ENCODE measurements at places on chromosomes 11 and 22.

DNA sequence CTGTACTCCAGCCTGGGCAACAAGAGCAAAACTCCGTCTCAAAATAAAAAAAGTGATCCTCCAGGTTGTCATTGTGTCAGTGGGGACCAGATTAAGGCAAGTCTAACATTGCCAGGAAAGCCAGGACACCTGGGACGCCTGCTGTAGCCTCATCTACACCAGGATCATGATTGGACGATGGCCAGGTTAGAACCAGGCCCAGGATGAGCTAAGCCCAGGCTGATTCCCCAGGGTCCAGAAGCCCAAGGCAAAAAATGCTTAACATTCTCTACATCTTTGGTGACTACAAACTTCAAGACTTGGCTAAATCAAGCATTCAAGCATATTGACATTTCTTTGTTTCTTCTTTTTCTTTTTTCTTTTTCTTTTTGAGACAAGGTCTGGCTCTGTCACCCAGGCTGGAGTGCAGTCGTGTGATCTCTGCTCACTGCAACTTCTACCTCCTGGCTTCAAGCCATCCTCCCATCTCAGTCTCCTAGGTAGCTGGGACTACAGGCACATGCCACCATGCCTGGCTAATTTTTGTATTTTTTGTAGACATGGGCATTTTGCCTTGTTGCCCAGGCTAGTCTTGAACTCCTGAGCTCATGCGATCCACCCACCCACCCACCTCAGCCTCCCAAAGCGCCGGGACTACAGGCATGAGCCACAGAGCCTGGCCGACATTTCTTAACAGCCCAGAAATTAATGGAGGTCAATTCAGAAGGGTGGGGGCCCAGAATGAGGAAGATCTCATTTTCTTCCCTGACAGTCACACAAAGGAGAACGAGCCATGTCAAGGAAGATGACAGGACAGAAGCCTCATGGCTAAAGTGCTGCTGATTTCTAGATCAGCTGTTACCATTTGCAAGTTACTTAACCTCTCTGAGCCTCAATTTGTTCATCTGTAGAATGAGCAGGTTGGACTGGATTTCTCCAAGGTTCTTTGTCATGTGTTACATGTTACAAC is 12.5 kb upstream of the PTPRJ start:
- DNase-seq: no peak

- DNase-seq: no peak
Measured at GRCh38 chr22:26320447-26320846, 108.6 kb upstream of the ASPHD2 start.

- no peak for DNase-seq
Measured at GRCh38 chr22:32874976-32875375, 73.5 kb downstream of the TIMP3 start.

DNA sequence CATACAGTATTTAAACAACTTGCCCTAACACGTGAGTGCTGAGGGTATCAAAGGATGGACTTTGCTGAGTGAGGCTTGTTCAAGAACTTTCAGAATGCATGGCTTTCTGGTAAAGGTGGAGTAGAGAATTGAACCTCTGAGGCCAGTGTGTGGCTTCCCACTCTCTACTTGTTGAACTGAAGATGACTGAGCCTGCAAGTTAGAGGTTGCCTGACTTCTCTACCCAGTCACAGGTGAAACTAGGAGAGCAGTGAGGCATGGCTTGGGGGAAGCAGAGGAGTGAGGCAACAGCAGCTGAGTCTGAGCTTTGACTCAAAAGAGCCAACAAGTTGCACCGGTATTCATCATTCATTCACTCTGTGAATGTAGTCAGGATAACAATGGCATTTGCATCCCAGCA is 256.4 kb upstream of the SESN3 start:
- no peak for DNase-seq

- no peak for DNase-seq
Measured at GRCh38 chr22:26477341-26477731, 6.2 kb downstream of the HPS4 start.

GRCh38 chr11:83272627-83273026 is 13.5 kb downstream of the CCDC90B start:
- DNase-seq: no peak

DNA sequence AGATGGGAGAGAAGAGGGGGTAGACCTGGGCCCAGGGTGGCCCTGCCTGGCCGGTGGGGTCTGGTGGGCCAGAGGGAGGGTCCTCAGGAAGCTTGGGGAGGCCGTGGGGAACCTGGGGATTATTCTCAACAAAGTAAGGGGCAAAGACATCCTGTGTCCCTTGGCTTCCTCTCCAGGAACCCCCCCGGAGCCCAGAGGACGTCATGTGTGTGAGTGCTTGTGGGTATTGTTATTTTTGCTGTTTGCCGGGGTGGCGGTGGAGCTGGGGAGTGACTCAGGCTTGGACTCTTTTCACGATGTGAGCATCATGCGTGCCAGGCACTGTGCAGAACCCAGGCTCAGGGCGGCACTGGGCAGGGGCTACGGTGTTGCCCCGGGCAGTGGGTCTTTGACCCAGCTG is 982 bp upstream of the SHANK3 start:
- peak; percentile 58 for DNase-seq

GRCh38 chr11:125376117-125376516 is 119.9 kb downstream of the FEZ1 start:
- peak; percentile 80 for DNase-seq

DNA sequence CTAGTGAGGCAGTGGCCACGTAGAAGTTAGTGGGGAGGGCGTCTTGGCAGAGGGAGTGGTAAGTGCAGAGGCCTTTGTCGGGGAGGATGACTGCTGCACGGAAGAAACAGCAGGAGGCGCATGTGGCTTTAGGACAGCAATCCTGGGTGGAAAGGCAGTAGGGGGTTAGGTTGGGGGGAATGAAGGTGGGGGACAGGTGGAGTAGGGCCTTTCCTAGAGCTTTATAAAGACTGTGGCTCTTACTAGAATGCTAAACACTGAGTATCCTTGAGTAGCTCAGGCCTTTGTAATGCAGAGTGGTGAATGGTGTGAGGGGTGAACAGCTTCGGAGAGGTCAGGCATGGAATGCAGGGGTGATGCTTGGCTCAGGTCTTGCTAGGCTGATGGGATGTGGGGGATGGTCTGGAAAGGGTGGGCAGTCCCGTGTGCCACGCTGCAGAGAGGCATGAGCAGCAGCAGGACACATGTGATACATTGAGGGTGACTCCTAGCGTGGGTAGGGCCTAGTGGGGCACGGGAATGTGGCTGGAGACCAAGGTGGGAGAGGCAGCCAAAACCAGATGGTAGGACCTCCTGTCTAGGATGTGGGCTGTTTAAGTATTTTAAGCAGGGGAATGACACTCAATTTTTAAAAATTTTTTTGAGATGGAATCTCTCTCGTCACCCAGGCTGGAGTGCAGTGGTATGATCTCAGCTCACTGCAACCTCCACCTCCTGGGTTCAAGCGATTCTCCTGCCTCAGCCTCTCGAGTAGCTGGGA is 19.2 kb downstream of the AP2A2 start:
- DNase-seq: no peak

DNA sequence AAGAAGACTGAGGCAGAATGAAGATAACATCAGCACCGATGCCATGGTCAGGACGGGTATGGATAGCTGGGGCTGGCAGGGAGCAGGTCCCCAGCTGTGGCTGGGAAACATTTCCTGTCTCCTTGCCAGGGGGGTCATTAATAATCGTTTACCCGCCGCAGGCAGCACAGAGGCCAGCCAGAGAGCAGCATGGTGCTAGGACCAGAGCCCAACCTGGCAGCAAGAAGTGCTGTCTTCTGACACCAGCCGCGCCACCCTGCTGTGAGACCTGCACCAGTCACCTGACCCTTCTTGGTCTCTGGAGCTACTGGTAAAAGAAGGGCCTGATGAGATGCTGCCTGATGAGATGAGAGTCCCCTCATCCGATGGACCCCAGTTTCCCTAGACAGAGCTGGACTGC is 36.3 kb downstream of the PDE2A start:
- DNase-seq: no peak

GRCh38 chr22:49929211-49929979 is 11.0 kb downstream of the CRELD2 start:
- no peak for DNase-seq

DNA sequence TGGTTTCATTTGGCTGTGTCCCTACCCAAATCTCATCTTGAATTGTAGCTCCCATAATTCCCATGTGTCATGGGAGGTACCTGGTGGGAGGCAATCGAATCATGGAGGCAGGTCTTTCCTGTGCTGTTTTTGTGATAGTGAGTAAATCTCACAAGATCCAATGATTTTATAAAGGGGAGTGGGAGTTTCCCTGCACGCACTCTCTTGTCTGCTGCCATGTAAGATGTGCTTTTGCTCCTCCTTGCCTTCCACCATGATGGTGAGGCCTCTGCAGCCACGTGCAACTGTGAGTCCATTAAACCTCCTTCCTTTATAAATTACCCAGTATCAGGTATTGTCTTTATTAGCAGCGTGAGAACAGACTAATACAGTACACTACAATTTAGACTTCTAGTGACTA is 67.5 kb upstream of the LINC01488 start:
- no peak for DNase-seq

DNA sequence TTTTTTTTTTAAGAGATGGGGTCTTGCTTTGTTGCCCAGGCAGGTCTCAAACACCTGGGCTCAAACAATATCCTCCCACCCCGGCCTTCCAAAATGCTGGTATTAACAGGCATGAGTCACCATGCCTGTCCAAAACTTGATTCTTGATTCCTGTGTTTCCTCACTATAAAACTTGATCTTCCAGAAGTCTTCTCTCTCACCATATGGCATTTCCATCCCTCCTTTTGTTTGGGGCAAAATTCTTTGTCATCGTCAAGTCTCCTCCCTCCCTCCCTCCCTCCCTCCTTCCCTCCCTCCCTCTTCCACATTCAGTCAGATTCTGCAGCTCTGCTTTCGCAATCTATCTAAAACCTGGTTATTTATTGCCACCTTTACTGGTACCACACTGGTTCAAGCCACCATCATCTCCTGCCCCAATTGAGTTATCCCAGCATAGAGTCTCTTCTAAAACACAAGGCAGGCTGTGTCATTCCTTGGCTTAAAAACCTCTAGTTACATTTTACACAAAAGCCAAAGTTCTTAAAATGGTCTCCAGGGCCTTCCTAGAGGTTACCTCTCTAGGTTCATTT is 65.0 kb upstream of the HORMAD2 start:
- no peak for DNase-seq

DNA sequence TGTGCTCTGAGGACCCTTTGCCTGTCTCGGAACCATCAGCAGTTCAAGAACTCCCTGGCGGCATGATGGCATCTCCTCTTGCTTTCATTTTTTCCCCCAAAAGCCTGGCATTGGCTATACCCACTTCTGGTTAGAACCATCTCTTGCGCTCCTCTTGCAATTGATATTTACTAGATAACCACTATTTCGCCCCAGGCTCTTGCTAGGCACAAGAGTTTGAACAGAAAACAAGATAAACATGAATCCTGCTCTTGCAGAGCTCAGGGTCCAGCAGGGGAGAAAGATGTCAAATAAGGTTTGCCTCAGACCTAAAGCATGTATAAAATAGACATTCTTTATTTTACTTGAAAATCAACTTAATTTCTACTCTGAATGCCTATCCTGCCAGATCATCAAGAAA is 33.1 kb downstream of the SLCO2B1 start:
- DNase-seq: no peak

DNA sequence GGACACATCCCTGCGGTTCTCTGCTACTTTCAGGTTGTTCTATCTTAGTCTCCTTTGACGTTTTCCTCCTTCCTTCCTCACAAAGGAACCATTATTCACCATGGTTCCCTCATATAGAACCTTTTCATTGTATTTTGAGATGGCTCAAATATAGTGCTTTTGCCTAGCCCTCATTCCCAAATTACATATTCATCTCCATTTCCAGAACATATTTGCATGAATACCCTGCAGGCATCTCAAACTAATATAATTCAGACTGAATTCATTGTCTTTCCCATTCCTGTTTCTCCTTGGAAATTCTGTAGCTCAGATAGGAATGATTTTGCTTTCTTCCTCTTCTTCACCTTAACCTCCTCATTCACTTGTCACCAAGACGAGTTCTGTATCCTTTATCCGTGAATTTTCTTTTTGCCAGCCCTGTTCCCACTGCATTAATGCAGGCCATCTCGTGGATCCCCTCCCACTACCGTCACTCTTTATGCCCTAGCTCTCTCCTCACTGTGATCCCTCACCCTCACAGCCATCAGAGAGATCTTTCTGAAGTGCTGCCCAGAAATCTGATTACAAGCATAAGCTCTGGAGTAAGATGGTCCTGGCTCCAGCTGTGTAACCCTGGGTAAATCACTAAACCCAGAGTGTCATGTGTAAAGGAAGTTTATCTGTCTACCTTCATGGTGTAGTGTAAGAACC is 23.3 kb downstream of the PIWIL4 start:
- no peak for DNase-seq

DNA sequence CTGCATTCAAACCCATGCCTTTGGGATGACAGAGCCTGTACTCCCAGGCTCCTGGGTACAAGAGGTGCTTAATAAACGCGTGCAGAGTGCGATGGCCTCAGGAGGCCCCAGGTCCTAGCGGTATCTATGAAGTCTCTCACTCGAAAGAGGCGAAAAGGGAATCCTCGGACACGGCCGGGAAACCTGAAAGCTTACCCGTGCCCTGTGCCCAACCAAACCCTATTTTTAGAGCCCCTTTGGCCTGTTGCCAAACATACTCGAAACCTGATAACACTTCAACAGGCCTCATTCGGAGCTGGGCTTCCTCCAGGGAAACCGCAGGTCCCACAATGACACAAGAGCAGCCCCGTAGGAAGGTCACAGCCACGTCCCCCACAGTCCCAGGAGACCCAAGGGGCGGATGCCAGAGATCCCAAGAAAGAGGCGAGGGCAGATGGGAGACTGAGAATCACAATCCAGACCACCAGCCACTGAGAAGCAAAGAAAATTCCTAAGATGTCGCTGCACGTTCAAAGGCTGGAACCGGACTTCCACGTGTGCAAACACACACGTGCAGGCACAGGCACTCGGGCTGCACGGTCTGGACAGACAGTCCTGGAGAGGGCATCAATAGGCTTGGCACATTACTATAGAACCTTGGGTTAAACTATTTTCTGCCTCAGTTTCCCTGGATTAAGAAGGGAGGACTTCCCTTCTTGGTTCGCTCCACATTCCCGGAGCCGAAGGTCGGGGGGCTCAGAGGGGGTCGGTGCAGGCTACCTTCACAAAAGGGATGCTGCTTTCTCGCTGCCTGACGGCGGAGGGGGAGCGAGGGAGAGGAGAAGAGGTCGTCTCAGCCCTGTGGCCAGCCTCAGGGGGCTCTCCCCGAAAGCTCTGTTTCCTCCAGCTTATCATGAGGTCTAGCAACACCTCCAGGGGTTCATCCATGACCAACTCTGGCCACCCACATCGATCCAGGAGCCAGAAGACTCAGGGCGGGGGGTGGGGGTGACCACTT is 8.2 kb downstream of the PDGFB start:
- peak; percentile 84 for DNase-seq

- DNase-seq: no peak
Measured at GRCh38 chr22:44243761-44244160, 63.0 kb downstream of the PARVG start.

- DNase-seq: no peak
Measured at GRCh38 chr11:70698871-70699270, 300.5 kb downstream of the CTTN start.

- DNase-seq: no peak
Measured at GRCh38 chr22:38284042-38284402, 11.2 kb upstream of the TMEM184B start.

GRCh38 chr11:1774886-1775285 is 11.2 kb upstream of the CTSD start:
- DNase-seq: no peak

Data from heart left ventricle (tissue), 16 donors.